ENCODE measurements at places on chromosomes 12 and 14.

GRCh38 chr14:97177635-97178034 is 380.5 kb downstream of the VRK1 start:
- no peak for DNase-seq

DNA sequence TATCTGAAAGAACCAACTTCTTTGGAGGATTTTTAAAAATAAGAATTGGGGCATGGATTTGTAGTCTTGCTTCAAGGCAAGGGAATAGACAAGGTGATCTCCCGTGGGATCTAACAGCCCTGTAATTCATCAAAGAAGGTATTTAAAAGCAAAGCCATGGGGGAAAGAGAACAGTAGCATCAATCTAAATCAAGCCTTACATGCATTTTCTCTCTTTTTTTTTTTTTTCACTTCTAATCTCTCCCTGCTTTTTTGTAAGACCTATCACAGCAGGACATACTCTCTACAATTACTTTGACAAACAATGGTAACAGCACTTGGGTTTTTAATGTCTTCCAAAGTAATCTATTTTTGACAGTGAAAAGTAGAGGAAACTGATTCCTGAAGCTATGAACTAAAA is 367.9 kb downstream of the PAWR start:
- no peak for DNase-seq

- no peak for DNase-seq
Measured at GRCh38 chr12:62893276-62893675, 41.7 kb downstream of the PPM1H start.

GRCh38 chr12:68971404-68971803 is 38.4 kb upstream of the CPM start:
- DNase-seq: peak; percentile 71

- peak; percentile 57 for DNase-seq
Measured at GRCh38 chr12:116053479-116054200, 223.9 kb downstream of the MED13L start.

GRCh38 chr14:49865431-49865859 is 12.9 kb upstream of the NEMF start:
- DNase-seq: peak; percentile 50

DNA sequence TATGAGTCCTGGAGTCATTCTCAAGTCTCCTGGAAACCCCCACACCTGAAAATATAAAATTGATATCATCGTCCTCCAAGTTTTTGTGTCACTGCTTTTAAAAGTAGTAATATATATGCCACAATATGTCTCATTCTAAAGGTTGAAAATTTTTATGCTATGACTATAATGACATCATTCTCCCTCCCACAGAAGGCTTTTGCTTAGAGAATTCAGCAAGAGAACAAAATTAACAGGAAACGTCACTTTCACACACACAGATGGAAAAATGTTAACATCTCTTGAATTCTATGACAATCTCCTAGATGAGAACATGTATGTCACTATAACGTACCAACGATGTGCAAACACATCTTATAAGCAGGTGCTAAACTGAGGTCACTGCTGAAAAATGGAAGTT is 498.3 kb downstream of the FOXG1 start:
- DNase-seq: no peak

- no peak for DNase-seq
Measured at GRCh38 chr12:124464062-124464461, 103.3 kb downstream of the NCOR2 start.

GRCh38 chr12:108129017-108129812 is at the start of gene WSCD2:
Gene WSCD2 (plus strand): TSS chr12:108129288. CDS start chr12:108195833, 66,545 bp downstream.
- peak; percentile 63 for DNase-seq

GRCh38 chr12:4206470-4206869 is 67.1 kb upstream of the CCND2 start:
- DNase-seq: no peak

- DNase-seq: no peak
Measured at GRCh38 chr14:34465069-34465859, 3.2 kb upstream of the SPTSSA start.

DNA sequence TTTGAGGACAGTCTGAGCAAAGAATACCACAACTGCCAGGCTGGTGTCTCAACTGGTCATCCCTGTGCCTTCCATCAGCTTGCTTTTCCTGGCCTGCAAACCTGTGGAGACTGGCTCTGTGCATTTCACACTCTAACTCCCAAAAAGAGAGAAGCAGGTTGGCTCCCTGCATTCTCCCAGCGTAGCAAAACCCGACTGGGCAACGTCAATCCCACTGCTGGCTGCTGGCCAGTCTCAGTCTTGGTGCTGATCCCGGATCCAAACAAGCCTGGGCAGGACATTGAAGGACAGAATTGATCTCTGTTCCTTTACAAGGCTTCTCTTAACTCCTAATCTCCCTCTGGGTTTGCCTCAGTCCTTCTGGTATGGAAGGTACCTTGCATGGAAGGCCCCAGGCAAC is 65.4 kb downstream of the FZD10 start:
- DNase-seq: no peak

- no peak for DNase-seq
Measured at GRCh38 chr14:104118006-104118844, 20.2 kb upstream of the KIF26A start.
